Fibroblast of villous mesenchyme (primary cell): ENCODE measurements at places on chromosomes 16 and 17.

DNA sequence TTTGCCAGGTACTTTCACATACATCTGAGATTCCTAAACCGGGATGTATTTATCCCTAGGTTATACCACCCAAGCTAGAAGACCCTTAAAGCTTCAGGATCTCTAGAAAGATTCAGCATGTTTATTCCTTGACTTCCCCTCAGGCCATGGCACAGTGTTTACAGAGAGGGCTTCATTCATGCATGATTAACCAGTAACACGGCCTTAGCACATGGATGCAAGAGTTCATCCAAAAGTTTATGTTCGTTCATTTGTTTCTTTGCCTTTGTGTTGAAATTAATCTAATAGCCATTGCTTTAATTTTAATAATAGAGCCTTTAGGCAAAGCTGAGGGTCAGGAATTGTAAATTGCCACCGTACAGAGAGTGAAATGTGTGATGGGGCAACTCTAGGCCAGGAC is 13.8 kb downstream of the PCTP start:
- DNase-seq, result no peak

GRCh38 chr17:81019563-81020442 is 15.1 kb upstream of the BAIAP2 start:
- no peak for DNase-seq

- DNase-seq, result peak; percentile 87
Measured at GRCh38 chr17:64448665-64449512, at the start of gene MILR1. TSS of gene MILR1 (plus strand) at chr17:64449115. CDS start at chr17:64449169, 54 bp downstream.

DNA sequence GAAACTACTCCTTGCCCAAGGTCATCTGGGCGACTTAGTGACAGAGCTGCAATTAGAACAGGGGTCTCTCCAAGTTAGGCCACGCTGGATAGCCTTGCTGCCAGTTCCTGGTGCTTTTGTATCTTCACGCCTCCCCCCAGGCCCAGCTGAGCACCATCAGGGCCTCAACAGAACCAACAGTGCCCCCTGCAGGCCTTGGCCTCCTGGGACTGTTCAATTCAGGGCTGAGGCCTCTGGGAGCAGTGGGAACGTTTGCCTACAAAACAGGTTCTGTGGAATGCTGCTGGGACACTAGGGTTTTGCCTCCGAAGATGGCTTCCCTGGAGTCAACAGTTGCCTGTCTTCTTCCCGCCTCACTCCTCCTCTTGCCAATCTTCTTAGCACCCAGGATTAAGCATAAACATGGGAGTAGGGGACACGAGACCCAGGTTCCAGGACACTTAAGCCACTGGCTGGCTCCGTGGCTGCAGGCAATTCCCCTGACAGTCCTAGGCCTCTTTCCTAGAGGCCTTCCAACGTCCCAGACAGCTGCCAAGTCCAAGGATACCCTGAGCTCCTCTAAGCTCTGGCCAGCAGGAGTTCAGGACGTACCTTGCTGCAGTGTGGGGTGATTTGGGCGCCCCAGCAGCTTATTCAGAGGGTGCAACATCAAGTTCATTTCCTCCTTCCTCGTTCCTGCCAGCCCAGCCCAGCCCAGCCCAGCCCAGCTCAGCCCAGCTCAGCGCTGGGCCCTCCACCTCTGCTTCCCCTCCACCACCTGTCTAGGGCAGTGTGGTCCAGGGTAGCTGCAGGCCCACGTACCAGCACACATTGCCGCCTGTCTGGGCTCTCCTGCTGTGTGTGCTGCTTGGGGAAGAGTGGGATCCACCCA is 246.6 kb upstream of the RPL38 start:
- DNase-seq, result peak; percentile 10

- DNase-seq, result no peak
Measured at GRCh38 chr16:78098087-78098486, 1.4 kb upstream of the WWOX start.

DNA sequence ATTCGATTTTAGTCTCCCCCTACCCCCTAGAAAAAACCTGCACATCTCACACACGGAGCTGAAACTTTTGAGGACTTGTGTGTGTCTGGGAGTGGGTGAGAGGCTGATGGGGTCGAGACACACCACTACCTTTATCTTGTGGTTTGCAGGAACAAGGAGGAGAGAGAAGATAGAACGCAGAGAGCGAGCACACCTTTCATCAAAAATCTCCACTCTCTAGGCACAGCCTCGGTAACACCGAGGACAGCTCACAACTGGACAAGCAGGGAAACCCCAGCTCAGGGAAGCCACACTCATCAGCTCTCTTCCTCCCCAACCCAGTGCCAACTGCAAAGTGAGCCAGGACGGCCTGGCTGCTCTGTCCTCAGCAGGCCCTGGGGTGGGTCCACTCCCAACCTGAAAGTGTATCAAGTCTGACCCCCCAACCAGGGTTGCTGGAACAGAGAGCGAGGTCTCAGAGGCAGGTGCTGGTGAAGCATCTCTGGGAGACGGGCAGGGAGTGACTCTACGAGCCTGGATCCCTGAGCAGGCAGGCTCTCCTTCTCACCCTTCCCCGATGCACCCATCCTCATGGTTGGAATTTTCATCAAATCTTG is 5.2 kb upstream of the GHDC start:
- no peak for DNase-seq

DNA sequence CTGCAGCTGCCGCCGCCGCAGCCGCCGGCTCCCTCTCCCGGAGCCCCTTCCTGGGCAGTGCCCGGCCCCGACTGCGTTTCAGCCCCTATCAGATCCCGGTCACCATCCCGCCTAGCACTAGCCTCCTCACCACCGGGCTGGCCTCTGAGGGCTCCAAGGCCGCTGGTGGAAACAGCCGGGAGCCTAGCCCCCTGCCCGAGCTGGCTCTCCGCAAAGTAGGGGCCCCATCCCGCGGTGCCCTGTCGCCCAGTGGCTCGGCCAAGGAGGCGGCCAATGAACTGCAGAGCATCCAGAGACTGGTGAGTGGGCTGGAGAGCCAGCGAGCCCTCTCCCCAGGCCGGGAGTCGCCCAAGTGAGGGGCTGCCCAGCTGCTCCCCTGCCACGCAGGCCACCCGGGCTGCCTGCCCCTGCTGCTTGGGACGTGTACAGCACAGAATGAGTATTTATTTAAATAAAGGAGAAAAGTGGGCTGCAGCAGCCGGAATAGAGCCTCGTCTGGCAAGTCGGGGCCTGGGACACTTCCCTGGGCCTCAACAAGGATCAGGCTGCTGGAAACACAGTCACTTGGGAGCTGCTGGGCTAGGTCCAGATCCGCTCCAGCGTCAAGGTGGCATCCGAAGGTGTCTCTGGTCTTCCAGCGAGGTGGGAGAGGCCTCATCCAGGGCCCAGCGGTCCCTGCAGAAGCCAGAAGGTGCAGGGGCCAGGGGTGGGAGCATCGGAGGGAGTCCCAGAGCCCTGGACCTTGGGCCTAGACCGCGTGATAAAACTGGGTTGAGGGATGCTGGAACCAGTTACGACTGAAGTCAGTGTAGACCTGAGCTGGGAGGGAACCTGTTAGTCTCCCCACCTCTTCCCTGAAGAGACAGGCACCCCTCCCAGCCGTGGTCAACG is 8.8 kb downstream of the TBX2 start:
- DNase-seq, result no peak

DNA sequence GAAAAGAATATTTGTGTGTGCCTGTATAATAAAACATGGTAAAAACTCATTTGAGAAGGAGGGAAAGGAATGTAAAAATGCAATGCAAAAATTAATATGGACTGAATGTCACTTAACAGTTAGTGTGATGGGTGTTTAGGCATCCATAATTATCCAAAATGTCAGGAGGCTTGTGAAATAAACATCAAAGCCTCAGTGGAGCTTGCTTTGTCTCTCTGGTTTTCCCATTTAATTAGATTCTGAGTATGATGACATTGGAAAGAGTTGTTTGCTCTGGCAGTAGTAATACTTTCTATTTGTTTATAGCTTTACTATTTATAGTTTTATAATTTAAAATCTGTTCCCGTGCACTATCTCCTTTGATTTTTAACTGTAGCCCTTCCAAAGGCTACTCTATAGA is 51.9 kb downstream of the CNTNAP4 start:
- DNase-seq, result no peak

DNA sequence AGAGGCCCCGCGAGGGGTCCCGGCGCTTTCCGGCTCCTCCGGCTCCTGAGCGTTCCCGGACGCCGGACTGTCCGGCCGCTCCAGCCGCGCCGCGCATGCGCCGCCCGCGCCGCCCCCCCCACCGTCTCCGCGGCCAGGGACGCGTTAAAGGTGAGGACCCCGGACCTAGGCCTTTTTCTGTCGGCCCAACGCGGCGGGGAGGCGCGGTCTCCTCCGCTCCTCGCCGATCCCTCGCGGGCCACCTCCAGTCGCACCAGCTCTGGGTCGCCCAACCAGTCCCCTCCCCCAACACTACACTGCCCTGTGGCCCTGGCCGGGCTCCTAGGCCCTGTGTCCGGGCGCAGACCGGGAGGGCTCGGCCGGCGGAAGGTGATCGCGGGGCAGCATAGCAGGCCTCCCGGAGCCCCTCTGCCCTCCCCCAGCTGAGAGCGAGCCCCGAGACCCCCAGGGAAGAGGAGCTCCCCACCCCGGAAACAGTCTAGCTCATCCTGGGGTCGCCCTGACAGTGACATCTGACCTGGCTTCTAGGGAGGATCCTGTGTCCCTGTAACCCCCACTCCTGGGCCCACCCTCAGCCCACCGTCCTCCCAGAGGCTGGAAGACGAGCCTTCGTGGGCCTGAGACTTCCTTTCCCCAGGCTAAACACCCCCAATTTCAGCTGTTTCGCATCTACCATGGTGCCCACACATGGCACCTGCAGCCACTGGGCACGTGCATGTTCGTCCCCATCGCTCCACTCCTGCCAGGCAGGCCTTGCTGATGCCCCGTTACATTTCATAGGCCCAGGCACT is 14.7 kb upstream of the BCAR1 start:
- DNase-seq, result peak; percentile 74

DNA sequence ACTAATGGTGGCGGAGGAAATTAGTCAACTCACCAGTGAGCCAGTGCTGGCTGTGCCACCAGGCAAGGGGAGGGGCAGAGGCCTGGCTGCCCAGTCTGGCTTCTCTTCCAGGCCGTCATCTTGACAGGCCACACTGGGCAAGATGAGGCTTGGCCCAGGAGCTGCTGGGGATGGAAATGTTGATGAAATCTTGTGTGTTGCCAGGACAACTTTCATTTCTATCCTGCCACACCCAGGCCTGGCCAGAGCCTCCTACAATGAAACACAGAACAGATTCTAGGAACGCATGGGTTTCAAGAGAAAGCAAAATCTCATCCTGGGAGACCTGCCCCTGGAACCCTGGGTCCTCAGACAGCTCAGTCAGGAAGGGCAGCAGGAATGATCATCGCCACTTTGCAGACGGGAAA is 9.3 kb downstream of the HEXIM2 start:
- peak; percentile 79 for DNase-seq

GRCh38 chr17:29157310-29157709 is 22.9 kb downstream of the MYO18A start:
- no peak for DNase-seq

DNA sequence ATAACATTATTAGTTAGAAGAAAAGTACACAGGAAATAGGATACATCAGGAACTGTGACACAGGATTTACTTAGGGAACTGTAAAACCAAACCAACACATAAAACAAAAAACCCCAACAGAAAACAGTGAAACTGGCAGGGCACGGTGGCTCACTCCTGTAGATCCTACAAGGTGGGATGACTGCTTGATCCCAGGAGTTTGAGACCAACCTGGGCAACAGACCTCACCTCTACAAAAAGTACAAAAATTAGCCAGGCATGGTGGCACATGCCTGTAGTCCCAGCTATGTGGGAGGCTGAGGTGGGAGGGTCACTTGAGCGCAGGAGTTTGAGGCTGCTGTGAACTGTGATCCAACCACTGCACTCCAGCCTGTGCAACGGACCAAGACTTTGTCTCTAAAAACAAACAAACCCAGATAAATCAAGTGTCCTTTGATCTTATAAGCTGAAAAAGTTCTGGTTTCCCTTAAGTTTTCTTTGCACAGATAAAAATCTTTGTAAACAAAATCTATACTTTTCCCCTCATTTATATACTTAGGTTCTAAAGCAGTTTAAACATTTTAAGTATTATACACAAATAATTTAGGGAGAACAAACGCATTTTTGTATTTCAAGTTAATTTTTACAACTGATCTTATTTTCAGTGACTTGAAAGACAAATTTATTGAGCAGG is 111.5 kb upstream of the TOB1 start:
- DNase-seq, result no peak

- DNase-seq, result peak; percentile 64
Measured at GRCh38 chr16:30958175-30959079, 873 bp downstream of the SETD1A start.

- DNase-seq, result peak; percentile 90
Measured at GRCh38 chr16:10738231-10739077, 5.2 kb upstream of the NUBP1 start.

GRCh38 chr16:50924759-50925545 is 183.1 kb downstream of the CYLD start:
- no peak for DNase-seq

GRCh38 chr17:3472137-3472536 is 518 bp upstream of the SPATA22 start:
- DNase-seq, result no peak

DNA sequence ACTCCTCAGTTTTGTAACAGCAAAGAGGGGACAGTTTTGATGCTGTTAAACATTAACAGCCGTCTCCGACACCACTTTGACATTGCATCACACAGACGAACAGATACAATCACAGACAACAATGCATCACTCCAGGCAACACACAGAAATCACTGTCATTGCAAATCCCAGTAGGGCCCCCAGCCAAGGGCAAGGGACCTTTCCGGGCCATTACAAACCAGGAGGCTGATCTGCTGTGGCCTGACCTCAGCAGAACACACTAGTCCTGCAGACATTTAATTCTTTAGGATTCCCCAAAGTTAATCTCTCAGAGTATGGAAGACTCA is 136.2 kb upstream of the RCVRN start:
- DNase-seq, result no peak

- peak; percentile 66 for DNase-seq
Measured at GRCh38 chr17:58352596-58353388, 791 bp upstream of the SUPT4H1 start.

DNA sequence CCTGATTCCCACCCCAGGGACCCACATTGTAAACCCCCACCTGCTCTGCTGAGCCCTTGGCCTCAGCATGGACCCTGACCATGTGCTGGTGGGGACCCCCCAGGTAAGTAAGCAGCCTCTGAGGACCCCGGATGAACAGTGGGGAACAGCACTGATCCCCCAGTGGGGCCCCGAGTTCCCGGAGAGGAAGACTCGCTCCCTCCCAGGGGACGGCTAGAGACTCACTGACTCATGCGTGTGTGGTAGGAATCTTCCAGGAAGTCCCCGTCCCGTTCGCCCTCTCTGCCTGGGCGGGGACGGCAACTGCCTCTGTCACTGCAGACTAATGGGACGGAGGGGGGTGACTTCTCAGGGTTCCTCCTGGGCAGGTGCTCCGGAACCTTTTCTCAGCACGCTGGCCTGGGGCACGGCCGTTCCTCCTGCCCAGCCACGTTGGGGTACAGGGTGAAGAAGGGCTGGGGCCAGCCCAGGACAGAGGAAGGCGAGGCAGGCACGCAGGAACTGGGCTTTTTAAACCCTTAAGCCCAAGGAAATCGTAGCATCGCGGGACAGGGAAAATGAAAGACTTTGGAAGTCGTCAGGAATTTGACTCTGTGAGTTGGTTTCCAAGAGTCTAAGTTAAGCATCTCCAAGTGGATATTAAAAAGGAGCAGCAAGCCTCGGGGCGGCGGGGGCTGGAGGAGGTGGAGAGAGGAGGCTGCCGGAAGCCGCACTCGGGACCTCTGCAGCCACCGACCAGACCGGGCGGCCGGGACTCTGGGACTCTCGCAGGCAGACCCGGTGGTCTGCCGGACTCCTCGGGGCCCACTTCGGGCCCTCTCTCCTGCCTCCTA is 178.7 kb downstream of the SEC14L1 start:
- peak; percentile 93 for DNase-seq
